ENCODE measurements at places on chromosomes 2 and 18.

GRCh38 chr2:113263546-113263945, 15.2 kb downstream of the PAX8 start:
- DNase-seq: no peak

DNA sequence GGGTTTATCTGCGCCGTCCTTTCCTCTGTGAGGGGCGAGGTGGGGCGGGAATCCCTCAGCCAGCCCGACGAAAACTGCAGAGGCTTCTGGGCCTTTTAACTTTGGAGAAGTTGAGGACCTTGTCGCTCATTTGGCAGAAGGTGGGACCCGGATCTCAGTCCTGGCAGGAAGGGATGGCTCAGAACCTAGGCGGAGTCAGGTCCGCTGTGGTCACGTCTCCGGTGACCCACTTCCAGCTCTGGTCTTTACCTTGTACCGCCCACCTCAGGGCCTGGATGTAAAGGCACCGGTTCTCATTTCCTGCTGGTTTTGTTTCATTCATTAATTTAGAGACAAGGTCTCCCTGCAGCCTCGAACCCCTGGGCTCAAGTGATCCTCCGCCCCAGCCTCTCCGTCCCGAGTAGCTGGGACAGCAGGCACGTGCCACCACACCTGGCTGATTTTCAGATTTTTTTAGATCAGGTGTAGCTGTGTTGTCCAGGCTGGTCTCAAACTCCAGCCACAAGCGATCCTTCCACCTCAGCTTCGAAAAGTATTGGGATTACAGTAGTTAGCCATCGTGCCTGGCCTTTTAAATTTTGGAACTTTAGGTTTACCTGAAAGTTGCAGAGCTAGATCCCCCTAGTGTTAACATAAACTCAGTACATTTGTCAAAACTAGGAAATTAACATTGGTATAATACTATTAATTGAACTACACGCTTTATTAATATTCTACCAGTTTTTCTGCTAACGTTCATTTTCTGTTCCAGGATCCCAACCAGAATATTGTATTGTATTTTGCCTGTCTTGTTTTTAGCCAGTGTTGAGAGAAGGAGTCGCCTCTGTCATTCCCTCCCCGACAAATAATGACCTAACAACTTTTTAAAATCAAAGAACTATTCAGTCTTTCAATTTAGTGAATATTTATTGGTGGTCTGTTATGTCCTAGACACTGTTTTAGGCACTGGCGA, 852 bp downstream of the POLI start:
- DNase-seq: no peak

GRCh38 chr2:235453605-235454151, 40.2 kb upstream of the AGAP1 start:
- DNase-seq: no peak

DNA sequence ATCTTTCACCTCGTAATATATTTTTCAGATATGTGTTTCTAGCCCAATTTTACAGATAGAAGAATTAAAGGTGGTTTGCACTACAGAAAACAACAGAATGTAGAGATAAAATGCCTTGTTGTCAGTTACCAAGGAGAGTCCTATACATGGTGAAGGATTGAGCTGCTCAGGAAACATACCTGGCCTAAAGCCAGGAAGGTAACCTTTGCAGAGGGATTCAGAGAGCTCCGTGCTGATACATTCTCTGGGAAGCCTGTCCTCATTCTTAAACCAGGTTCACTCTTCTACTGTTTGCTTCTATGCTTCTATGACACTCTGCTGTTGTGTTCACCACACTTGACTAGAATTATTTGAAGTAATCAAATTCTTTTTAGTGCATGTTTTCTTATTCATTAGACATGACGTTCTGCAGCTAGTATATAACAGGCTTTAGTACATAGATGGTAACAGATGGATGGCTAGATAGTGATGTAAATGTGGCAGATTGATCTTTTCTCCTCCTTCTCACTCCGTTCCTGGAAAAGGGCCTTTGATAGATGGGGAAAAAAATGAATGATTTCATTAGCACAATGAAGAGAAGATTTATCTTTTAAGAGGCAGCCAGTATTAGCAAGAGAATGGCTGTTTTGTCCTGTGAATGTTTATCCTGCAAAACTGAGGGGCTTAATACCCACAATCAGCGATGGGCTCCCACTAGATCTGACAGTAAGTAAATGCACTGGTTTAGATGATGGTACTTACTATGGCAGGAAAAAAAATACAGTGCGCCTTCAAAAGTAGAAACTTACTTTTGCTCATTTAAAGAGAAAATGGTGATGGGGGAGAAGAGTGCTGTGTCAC, 589.6 kb upstream of the FAM98A start:
- DNase-seq: no peak

DNA sequence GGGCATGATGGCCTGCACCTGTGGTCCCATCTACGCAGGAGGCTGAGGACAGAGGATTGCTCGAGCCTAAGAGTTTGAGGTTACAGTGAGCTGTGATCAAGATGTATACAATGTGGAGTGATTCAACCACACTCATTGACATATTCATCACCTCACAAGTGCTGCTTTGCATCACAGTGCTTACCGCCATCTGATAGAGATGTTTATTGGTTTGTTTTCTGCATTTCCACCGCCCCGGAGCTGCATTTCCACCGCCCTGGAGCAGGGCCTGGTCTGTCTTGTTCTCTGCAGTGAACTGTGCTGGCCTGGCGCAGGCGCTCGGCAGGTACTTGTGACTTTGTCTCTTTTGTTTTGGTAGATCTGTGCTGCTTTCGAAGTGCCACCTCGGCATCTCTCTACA, 96.0 kb downstream of the SMAD7 start:
- DNase-seq: no peak

DNA sequence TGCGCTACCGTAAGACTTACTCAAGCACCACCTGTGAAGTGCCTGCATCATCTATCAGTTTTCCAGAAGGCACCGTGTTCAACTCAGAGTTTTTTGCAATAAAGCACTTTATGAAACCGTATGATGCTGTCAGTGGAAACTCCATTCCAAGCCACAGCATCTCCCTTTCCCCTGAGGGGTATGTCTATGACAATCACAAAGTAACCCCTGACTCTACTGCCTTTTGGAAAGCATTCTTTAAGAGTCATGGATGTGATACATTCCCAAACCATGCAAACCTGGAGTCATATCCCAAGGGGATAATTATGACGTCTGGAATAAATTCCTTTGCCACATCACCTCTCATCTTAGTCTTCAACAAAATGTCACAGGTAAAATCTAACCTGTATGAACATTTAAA, 39.2 kb downstream of the UNC50 start:
- DNase-seq: no peak

DNA sequence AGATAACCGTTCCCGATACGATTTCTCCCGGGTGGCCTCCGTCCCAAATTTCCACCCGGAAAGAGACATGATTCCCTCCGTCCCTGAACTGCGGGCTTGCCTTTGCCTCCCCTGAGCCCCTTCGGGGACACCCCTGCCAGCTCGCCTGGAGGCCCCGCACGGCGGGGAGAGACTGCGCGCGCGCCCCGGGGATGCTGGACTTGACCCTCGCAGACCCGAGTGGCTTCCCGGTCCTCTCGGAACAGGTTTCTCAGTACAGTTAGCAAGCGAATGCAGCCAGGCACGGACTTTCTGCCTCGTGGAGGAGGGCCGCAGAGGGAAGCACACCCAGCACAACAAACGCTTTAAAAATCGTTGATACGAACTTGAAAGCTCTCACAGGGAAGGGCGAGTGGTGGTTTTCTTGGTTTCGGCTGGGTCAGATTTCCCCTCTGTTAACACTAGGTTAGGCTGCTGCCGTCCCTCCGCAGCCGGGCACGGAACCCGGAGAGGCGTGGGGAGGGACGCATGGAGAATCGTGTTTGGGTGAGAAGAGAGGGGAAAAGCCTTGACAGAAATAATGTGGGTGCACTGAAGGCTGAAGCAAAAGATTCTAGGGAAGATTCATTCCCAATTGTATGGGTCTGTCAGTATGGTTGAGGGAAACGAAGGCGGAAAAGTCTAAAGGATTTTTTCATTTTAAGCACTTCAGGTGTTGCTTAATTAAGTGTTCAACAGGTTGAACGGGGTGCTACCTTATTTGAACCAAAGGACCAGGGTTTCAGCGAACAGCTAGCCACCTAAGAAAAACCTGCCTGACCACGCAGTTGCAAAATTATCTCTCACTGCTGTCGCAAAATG, 916 bp downstream of the TNFRSF11A start:
- peak; percentile 62 for DNase-seq

DNA sequence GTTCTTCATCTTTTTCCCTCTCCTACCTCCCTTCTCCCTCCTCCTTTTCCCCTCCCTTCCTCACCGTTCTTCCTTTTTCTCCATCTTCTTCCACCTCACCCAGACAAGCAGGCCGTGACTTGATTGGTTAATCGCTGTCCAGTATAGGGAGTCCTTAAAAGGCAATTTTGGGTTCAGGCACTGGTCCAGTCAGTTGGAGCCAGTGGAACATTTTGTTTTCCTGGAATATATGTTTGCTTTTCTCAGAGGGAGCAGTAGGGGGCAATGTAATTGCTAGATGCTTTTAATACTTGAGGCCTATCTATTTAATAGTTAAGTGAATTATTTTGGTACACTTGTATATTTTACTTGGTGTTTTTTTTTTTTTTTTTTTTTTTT, 15.0 kb downstream of the ELAC1 start:
- DNase-seq: no peak

DNA sequence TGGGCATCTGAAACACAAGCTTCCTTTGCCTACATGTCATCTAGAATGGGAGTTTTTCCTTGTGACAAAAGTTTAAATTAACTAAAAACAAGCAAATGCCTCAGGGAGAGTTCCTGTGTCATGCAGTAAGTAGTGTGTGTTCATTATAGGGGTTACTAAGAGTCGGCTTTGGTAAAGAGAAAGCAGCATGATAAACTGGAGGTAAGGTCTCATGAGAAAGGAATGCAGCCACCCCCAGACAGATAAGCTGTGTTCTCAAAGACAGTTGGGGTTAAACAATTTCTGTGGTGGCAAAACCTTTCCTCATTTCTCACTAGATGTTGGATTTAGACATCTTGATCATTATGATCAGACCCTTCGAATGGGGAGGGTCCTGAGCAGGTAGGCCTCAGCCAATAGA, 129.7 kb downstream of the MAP4K4 start:
- DNase-seq: no peak

DNA sequence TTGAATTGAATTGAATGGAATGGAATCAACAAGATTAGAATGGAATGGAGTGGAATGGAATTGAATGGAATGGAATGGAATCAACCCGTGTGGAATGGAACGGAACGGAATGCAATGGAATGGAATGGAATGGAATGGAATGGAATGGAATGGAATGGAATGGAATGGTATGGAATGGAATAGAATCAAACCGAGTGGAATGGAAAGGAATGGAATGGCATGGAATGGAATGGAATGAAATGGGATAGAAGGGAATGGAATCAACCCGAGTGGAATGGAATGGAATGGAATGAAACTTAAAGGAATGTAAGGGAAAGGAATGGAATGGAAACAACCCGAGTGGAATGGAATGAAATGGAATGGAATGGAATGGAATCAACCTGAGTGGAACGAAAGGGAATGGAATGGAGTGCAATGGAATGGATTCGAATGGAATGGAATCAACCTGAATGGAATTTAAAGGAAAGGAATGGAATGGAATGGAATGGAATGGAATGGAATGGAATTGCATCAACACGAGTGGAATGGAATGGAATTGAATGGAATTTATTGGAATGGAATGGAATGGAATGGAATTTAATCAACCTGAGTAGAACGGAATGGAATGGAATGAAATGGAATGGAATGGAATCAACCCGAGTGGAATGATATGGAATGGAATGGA, 1146.6 kb downstream of the RPIA start:
- DNase-seq: no peak

- DNase-seq: no peak
Observed at GRCh38 chr18:68696937-68697336, 18.0 kb downstream of the TMX3 start.
